ENCODE measurements at places on chromosomes 5 and 9.

DNA sequence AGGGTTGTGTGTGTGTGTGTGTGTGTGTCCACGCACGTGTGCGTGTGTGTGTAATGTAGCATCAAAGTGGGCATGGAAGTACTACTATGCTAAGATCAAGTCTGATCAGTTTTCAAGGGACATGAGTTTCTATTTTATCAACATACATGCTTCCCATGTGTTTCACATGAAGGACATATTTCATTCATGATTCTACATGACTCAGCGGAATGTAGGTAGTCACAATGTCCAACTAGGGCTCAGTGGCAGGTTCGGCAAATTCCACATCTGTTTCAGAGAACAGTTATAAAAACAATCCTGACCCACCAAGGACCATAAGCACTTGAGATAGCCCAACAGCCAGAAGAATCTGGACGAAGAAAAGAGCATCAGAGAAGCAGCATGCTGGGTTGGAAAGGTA, 148.3 kb downstream of the SPOCK1 start:
- DNase-seq: no peak

DNA sequence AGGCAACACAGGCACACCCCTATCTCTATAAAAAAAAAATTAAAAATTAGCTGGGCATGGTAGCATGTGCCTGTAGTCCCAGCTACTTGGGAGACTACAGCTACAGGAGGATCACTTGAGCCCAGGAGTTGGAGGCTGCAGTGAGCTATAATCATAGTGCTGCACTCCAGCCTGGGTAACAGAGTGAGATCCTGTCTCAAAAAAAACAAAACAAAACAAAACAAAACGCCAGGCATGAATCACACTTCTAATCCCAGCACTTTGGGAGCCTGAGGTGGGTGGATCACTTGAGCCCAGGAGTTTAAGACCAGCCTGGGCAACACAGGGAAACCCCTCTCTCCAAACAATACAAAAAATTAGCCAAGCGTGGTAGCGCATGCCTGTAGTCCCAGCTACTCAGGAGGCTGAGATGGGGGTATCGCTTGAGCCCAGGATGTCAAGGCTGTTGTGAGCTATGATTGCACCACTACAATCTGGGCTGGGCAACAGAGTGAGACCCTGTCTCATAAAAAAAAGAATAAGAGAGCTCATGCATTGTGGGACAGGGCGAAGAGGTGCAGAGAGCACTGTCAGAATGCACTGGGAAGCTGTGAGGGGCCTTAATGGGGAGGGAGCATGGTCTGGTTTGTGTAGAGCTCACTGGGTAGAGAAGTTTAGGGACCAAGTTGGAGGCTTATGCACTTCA, 8.4 kb upstream of the SAP30L start:
- no peak for DNase-seq

GRCh38 chr9:119810645-119811429, 441.6 kb upstream of the BRINP1 start:
- no peak for DNase-seq

DNA sequence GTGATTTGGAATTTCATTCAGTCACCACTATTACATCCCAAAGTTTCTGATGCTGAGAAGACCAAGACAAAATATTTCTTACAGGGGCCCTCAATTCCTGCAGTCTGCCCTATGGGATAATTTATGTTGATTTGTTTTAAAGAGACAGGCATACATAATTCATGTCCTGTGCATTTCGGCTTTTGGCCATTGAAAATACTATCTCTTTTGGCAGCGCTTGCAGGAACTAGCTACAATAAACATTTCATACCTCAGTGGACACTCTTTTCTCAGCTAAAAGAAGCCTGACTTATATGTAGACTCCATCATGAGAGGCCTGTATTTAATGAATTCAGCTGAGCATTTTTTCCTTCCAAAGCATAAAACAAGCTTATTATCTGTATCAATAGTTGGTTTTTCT, 451.9 kb upstream of the C9orf72 start:
- DNase-seq: no peak

GRCh38 chr5:133420440-133421301, 191.7 kb downstream of the FSTL4 start:
- no peak for DNase-seq

DNA sequence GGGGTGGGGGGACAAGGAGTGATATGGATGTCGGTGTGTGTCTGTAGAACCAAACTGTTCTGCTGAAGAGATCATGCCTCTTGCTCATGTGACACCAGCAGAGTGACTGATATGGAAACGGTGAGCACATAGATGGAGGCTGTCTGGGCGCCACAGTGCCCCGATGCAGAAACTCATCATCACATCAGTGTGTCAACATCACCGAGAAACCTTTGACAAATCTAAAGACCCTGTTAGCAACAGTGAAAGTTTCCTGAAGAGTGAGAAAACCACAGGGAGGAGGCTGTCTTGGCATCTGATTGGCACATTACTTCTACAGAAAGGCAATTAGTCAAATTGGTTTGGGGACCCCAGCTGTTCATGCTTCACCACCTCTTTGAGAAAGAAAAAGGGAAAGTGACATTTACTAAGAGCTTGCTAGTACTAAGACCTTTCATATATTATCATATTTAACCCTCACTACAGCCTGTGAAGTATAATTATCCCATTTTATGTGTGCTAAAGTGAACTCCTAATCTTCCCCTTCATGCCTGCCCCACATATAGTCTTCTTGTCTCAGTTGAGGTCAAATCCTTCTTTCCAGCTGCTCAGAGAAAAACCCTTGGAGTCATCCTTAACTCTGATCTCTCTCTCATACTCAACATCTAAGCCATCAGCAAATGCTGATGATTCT, 25.6 kb downstream of the CSF2 start:
- no peak for DNase-seq

GRCh38 chr9:127074561-127075548, 47.6 kb downstream of the ANGPTL2 start:
- DNase-seq: no peak

GRCh38 chr5:612498-613424, 621 bp downstream of the CEP72 start:
- no peak for DNase-seq

DNA sequence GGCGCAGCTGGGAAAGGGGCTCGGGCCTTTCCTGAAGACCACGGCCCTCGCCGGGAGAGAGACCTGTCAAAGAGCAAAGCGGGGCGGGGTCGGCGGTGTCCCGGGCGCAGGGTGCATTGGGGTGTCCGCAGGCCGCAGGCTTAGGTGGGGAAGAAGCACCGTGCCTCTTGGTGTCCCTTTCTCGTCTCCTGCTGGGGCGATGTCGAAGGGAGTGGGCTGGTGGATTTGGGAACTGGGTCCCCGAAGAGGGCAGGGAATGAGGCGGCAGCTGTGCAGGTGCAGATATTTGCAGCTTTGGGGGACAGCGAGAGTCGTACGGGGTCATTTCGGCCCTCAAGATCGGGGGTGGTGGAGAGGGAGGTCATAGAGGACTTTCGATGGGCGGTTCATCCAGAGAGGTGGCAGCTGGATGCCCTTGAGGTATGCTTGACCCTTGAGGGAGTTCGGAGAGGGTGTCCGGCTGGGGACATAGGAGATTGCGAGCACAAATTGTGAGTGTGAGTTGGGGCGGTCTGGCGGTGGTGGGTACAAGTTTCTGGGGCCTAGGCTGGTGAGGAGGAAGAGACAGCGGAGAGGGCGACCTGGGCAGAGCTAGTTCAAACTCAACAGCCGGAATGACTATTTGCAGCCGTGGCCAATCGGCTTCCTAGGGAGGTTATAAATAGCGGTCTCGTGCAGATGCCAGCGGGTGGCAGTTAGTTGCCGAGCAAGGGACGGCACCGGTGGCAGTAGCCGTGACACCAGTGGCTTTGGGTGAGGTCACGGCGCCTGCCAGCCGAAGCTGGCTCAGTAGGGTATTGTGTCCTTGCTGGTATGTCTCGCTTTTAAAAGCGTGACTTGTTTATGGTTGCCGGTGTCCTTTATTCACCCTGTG, 601 bp downstream of the NNT start:
- peak; percentile 78 for DNase-seq

DNA sequence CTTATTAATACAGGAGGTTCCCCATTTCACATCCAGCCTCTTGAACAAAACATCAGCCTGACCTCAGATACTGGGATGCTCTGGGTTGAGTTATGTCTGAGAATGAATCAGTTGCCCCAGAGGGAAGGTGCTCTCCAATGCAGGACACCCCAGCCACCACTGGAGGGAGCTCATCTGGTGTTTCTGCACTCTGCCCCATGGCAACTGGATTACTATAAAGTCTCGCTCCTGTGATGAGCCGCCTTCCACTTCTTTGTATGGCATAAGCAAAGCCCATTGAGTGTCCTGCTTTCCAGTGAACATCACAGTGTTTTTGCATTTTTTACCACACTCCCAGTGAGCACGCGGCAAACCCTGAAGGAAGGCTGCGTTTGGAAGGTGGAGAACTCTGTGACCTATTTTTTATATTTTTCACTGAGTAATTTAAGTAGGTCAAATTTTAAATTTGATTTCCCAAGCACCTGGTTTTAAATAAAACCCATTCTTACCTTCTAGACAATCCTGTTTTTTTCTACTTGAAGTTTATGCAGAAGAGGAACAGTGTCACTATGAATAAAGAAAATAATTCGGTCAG, 176.9 kb upstream of the WWC1 start:
- DNase-seq: peak; percentile 86

- no peak for DNase-seq
Measured at GRCh38 chr9:92140754-92141143, 25.5 kb upstream of the SPTLC1 start.

DNA sequence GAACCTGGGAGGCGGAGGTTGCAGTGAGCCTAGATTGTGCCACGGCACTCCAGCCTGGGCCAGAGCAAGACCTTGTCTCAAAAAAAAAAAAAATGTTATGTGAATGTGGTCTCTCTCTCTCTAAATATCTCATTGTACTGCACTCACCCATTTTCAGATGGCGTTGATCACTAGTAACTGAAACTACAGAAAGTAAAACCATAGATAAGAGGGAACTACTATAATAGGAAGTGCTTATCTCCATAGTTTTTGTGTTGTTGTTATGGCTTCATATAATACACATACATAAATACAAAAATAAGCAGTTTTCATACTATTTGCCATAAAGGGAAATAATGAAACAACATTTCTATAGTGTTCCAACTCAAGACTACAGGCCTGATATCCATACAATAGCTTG, 9.1 kb downstream of the IL31RA start:
- DNase-seq: no peak

GRCh38 chr9:114363424-114363823, 24.4 kb downstream of the AKNA start:
- DNase-seq: no peak

- peak; percentile 75 for DNase-seq
Measured at GRCh38 chr5:142655339-142656267, 30.3 kb downstream of the FGF1 start.

- no peak for DNase-seq
Measured at GRCh38 chr9:79425840-79426239, 145.9 kb upstream of the TLE4 start.

DNA sequence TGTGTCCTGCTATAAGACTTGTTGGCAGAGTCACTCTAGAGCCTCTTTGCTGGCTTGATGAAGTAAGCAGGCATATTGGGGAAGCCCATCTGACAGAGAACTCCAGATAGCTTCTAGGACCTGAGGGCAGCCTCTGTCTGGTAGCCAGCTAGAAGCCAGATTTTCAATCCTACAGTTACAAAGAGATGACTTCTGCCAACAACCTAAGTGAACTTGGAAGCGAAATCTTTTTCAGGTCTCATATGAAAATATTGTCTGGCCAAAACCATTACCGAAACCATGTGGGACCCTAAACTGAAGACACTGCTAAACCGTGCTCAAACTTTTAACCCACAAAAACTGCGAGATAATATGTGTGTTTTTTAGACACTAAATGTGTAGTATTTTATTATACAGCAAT, 140.9 kb downstream of the MRPS30 start:
- DNase-seq: no peak

GRCh38 chr5:68215898-68216244, 315 bp downstream of the PIK3R1 start:
- no peak for DNase-seq

- DNase-seq: peak; percentile 72
Measured at GRCh38 chr5:54904425-54904824, 81.0 kb downstream of the ESM1 start.

DNA sequence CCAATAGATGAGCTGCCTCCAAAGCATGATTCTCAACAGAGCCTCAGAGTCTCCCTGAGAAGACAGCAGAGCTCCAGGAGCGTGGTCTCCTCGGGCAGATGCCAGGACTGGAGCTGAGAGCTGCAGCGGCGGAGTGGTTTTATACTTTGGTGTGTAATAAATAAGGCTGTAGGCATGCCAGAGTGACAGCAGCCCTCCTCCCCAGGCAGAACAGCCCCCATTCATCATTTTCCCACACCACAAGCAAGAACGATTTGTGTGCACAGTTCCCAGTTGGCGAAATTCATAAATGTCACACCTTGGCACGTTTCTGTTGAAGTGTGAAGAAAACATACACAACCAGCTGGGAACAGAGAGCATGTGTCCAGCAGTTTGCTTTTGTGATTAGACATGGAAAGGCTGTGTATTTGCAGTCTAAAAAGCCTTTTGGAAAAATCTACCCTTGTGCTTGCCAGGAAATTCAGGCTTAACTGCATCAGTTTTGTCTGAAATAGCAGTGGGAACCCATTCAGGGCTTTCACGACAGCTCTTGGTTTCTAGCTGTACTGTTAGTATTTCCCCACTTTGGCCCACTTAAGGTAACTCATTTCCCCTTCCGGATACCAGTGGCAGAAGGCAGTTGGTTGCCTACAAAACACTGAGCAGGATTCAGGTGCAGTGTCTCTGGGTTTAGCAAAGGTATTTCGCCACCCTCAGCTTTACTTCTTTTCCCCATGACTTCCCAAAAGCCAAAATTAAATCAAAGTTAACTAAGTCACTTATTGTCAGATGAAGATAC, at the start of gene C1QTNF3:
TSS of gene C1QTNF3 (minus strand) at position 115 of the 778 bp plus-strand sequence. CDS start at position 27, 88 bp downstream.
- no peak for DNase-seq

GRCh38 chr9:78549711-78550110, 252.8 kb downstream of the PSAT1 start:
- no peak for DNase-seq

DNA sequence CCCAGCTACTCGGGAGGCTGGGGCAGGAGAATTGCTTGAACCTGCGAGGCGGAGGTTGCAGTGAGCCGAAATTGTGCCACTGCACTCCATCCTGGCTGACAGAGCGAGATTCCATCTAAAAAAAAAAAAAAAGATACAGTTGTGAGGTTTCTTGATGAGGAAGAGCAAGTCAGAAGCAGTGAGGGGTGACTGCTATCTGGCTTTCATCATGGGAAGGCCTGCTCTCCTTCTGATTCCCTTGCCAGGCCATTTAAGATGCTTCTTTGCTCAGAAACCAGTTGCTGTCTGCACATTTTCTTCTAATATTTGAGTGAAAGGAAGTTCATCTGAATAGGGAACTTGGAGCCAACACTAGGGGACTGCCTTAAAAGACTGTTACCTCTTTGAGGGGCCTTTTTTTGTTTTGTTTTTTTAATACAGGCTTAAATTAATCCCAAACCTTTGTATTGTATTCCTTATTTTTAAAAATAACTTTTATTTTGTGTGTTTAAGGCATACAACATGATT, 201.9 kb downstream of the ARHGAP26 start:
- DNase-seq: no peak

GRCh38 chr5:154078272-154078671, 39.5 kb downstream of the MFAP3 start:
- DNase-seq: no peak

Data from SK-MEL-5 (cell line).